CD8-positive, alpha-beta T cell (primary cell): ENCODE measurements at places on chromosomes 7 and 10. TPM values are rescaled to one million over a fixed set of nuclear protein-coding genes. Genes with fewer than 3 reads are reported as not detected.

- DNase-seq = no peak
These were observed 3.7 kb downstream of the OGA start for GRCh38 chr10:101814466-101815071.

DNA sequence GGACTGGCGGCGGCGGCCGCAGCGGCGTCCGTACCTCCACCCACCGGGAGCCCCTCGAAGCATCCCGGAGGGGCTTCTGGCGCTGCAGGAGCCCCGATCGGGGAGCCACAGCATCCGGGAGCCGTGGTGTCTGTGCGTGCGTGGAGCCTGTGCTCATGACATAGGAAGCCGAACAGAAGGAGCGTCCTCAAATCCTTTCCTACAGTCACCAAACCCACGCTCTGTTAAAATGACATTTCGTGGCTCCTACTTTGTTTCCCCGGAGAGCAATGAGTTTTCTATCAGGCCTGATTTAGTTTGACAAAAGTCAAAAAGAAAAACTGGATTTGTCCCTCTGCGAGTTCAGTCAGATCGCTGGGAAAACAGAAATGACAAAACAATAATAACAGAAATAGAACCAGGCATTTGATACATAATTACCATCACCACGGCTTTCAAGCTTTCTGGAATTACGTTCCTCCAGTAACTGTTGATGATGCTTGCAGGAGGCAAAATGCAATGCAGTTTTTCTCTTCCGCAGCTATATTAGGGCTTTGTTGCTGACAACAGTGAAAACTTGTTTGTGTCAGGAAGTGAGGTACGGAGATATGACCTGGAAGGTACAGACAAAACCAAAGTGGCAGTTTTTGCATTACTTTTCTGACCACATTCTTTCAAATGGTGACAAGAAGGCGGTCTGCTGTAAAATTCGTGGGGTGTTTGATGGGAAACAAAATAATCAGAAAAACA, 219.3 kb upstream of the MKLN1 start:
- DNase-seq = no peak

DNA sequence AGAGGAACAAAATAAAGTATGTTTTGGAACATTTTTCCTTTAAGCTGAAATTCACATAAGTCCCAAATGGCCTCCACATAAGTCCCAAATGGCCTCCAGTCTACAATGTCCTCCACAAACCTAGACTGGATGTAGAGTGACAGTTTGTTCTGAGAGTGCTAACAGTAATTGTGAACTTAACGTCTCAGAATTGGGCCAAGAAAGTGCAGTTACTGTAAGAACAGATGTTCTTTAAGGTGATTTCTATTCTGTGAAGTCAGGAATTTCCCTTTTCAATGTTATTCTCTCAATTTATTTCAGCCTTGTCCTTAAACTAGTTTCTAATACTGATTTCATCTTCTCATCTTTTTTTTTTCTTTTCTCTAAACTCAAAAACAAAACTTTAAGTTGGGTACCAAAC, 188.7 kb upstream of the SEMA3E start:
- no peak for DNase-seq

- DNase-seq = no peak
These were observed 16.6 kb downstream of the ARID5B start for GRCh38 chr10:61918140-61918539.

OPALIN gene
- total RNA-seq = not detected

GRCh38 chr7:2120251-2120660, 112.5 kb downstream of the MAD1L1 start:
- DNase-seq = peak; percentile 84

- DNase-seq = no peak
These were observed 56.8 kb downstream of the INSIG1 start for GRCh38 chr7:155354371-155355048.

AOAH gene
- 35.2 TPM for total RNA-seq

DNA sequence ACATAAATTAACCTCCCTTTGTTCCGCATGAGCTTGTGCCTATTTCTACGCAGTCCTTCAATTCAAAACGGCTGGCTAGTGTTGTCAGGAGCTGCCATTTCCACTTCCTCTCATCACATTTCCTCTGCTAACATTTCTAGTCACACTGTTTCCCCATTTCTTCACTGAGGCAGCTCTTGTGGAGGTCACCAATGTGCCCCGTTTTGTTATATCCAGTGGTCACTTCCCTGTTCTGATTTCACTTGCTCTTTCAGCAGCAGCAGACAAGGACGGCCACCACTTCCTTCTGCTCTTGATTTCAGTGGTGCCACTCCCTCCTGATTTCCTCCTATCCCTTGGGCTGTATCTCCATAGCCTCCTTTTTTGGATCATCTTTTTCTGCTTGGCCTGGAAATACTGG, 64.8 kb upstream of the SEC61G start:
- peak; percentile 7 for DNase-seq

DNA sequence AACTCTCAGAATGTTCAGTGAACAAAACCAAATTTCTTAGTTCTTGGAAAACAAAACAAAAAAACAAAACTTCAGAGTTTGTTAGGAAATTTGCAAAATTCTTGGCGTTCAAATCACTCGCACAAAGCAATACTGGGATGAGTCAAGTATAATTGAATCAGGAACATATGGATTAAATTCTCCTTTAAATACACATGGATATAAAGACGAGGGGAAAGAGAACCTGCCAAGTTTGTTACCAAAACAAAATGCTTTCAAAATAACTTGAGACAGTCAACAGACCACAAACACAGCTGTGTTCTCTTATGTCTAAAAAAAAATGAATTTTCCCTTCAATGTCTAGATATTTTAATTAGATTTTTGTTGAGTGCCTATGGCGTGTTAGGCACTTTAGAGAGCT, 93.5 kb upstream of the MPP7 start:
- no peak for DNase-seq

GRCh38 chr7:157617401-157617800, 280.6 kb downstream of the DNAJB6 start:
- DNase-seq = no peak
